ENCODE measurements at places on chromosomes 11 and 22. TPM values are rescaled to one million over a fixed set of nuclear protein-coding genes. Genes with fewer than 3 reads are reported as not detected.

Gene SLC1A2
- not detected for total RNA-seq

Gene CDC45
- 83.0 TPM for total RNA-seq

Gene CCDC188
- not detected for total RNA-seq

Gene MEI1
- 14.6 TPM for total RNA-seq

Gene OR51V1
- not detected for total RNA-seq

Gene KRTAP5-1
- total RNA-seq, result not detected

Gene IGLL1
- not detected for total RNA-seq

Gene RIC3
- not detected for total RNA-seq

Gene ATG16L2
- total RNA-seq, result 130 TPM

Gene TBX10
- 5.7 TPM for total RNA-seq

Gene SLC35E4
- total RNA-seq, result 3.0 TPM

Gene EMID1
- total RNA-seq, result not detected

Gene TESMIN
- total RNA-seq, result 19.4 TPM

Gene TNNI2
- total RNA-seq, result 8.7 TPM

Gene PARVG
- 8.6 TPM for total RNA-seq

Gene OR4C3
- total RNA-seq, result not detected

Gene GDPD4
- not detected for total RNA-seq

Gene MYRF
- total RNA-seq, result 1.1 TPM

Gene PKNOX2
- total RNA-seq, result not detected

Gene SCGB1A1
- total RNA-seq, result not detected

Gene KCNE3
- not detected for total RNA-seq

Gene SLC36A4
- 8.8 TPM for total RNA-seq

Gene MMP8
- total RNA-seq, result not detected

Gene ST14
- total RNA-seq, result 98.0 TPM

Gene OR52N4
- total RNA-seq, result not detected

Gene KCNK7
- total RNA-seq, result 0.68 TPM

All from OCI-LY7 (cell line).